ENCODE measurements at places on chromosomes 7 and 10.

GRCh38 chr10:82981137-82981723, 1106.2 kb downstream of the NRG3 start:
- DNase-seq: no peak

DNA sequence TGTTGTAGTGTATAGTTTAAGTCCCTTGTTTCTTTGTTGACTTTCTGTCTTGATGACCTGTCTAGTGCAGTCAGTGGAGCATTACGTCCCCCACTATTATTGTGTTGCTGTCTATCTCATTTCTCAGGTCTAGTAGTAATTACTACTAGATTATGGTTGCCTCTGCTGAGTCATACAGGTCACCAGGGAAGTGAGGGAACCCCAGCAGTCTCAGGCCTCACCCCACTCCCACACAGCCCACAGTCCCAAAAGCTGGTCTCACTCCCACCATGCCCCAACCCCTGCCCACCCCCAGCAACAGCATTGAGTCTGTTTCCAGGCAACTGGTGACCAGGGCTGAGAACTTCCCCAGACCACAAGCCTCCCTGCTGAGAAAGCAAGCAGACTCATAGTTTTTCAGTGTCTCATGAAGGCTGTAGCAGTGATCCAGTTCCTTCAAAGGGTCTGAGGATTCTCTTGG, 88.0 kb downstream of the PLXDC2 start:
- DNase-seq: no peak

DNA sequence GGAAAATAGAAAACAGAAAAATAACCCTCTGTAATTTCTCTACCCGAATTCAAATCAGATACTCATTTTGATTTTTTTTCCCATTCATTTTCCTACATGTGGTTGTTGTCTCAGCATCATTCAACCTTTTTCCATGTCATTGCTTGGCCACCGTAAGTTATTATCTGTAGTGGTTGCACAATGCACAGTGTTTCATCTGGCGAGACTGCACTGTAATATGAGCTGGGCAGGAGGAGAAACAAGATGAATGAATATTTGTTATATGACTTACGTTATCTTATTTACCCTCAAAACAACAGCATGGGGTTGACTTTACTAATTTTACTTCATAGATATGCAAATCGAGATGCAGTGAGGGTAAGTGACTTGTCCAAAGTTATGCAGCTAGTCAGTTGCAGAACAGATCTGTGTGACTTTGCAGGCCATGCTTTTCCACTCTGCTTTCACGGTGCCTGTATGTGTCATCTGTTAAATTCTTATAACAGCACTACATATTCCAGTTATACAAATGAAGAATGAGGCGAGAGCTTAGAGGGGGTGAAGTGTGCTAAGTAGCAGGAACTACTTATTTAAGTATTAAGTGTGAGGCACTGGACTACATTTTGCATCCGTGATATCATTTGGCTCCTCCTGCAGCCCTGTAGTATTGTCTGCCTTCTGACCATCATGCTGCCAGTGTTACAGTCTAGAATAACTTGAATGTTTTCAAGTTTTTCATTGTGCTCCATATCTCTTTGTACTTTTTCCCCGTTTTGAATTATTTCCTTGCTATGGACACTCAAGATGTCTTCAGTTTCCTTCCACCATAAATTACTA, 56.7 kb downstream of the ZMYND11 start:
- no peak for DNase-seq

DNA sequence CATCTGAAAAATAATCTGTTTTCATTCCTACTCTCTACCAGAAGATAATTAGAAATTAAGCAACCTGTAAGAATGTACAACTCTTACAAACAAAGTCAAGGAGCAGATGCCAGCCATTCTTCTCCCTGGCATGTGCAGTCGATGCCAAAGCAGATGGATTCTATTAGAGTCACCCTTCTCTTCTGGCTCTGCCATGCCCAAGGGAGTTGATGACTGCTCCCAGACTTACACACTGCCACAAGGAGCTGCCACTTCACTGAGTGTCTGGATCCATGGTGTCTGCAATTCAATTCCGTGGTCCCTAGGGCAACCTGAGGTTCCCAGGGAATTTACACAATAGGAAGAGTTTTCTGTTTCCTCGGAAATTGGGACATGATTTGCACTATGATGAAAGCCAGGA, 89.1 kb upstream of the IFRD1 start:
- no peak for DNase-seq

DNA sequence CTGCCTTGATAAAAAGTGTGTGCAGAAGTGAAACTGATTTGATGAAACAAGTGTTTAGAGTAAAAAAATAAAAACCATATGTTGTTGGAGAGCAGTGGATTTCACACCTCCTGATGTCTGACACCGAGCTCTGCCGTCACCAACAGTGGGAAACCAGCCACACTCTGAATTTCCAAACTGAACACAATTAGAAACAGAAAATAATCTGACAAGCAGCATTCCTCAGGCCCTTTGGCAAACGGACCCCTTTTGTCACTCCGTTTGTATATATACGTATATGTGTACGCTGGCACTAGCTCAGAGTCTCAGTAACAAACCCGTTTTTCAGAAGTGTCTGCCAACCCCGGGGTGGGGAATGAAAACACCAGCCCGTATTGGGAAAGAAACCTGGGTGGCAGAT, 32.4 kb downstream of the TACC2 start:
- DNase-seq: no peak

GRCh38 chr7:150503581-150503980, 11.1 kb upstream of the GIMAP7 start:
- no peak for DNase-seq

GRCh38 chr7:155490697-155491628, 33.0 kb downstream of the EN2 start:
- peak; percentile 83 for DNase-seq

- DNase-seq: no peak
These were observed 84.2 kb upstream of the FRMD4A start for GRCh38 chr10:14414901-14415300.

DNA sequence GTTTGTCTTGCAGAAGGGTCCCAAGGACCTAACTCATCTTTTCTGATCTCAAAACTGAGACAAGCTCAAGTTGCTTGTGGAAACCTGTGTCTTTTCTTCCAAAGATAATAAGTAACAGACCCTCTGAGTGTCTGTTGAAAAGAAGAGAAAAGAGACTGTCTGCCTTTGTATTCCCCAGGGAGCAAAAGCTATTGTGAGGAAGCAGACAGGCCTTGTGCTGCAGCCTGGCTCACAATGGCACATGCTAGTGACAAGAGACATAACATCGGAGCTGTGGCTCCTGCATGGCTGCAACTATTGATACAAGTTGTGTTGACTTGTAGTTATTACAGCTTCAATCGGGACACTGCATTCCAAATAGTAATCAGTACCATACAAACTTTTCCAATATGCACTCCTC, 202.9 kb downstream of the DKK1 start:
- DNase-seq: no peak

All from Right ventricle myocardium inferior (tissue), 1 donor.